ENCODE measurements at places on chromosomes 11 and 22. TPM values are rescaled to one million over a fixed set of nuclear protein-coding genes. Genes with fewer than 3 reads are reported as not detected.

DNA sequence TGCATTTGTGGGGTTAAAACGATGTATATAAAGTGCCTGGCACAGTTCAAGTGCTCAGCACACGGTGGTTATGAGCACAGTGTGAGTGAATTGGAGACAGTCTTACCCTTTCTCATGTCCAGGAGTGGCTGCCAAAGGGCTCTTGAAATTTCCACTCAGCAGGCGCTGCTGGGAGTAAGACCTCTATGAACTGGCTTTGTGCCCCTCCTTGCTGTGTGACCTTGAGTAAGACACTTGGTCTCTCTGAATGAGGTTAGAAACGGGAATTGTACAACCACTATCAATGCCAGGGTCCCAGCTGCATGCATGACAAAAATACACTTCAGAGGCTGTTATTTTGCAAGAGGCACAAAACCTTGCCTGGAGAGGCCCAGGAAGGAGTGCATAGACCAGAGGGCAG, 86.6 kb downstream of the TSPAN18 start:
- H3K36me3 ChIP-seq: no peaks in the 10 kb centered on the region
- DNase-seq: no peak
- H3K27me3 ChIP-seq: no peaks in the 10 kb centered on the region
- H3K4me3 ChIP-seq: no peak overlapping the region
- H3K27ac ChIP-seq: no peak overlapping the region

DNA sequence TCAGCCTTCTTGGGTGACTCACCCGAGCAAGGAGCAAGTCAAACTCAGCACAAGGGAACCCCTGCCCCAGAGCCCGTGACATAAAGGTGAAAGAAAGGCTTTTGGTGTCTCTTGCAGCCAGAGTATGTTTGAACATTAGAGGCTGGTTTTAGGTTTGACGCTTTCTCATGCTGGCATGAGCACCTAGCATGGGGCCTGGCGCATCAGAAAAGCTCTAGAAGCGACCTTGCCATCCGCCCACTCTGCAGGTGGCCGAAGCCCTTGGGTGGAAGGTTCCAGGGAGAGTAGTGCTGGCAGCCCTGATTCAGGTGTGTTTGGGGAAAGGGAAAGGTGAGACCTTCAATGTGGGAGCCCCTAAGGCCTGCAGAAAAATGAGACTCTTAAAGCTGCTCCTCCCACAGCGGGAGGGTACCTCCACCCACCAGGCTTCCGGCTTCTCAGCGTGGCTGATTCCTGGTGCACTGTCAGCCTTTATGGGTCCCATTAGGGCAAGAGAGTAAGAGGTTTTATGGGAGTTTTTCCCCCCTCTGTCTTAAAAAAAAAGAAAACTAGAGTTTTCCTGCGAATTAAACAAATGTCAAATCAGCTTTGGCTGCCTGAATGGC, 88.4 kb downstream of the GRIK4 start:
- no peaks in the 10 kb centered on the region for H3K36me3 ChIP-seq
- no peaks in the 10 kb centered on the region for H3K27me3 ChIP-seq
- peaks cover 15% of the 10 kb centered on the region for H3K4me1 ChIP-seq
- no peak overlapping the region for H3K27ac ChIP-seq

DNA sequence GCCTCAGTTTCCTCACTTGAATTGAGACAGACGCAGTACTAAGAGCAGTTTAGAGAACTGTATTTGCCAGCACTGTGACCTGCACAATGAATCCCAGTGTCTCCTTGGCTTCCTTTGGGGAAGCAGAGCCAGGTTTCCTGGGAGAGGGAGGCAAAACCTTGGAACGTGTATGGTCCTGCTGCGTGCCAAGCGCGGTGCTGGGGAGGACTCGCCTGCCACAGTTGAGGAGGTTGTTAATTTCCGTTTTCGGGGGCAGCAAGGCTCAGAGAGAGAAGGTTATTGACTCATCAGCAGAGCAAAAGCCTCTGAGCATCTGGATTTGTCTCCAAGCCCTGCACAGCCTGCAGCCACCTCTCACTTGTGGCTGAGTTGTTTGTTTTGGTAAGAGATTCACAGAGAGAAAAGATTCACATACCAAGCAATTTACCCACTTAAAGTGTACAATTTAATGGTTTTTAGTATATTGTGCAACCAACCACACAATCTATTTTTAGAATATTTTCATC, 10.8 kb downstream of the SYT12 start:
- no peak for DNase-seq
- H3K4me1 ChIP-seq: no peaks in the 10 kb centered on the region
- H3K4me3 ChIP-seq: no peak overlapping the region
- H3K27ac ChIP-seq: no peak overlapping the region

DNA sequence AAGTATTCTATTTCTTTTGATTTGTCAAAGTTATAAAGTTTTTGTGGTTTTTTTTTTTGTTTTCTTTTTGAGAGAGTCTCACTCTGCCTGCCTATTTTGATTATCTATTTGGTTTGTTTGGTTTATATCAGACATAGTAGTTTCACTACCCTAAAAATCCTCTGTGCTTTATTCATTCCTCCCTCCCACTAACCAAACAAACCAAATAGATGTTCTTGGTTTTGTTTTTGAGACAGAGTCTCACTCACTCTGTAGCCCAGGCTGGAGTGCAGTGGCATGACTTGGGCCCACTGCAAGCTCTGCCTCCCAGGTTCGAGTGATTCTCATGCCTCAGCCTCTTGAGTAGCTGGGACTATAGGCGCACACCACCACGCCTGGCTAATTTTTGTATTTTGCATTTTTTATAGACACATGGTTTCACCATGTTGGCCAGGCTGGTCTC, 67.9 kb downstream of the ENTHD1 start:
- no peak overlapping the region for H3K27ac ChIP-seq
- no peak for DNase-seq
- no peaks in the 10 kb centered on the region for H3K4me1 ChIP-seq
- no peak overlapping the region for H3K4me3 ChIP-seq

DNA sequence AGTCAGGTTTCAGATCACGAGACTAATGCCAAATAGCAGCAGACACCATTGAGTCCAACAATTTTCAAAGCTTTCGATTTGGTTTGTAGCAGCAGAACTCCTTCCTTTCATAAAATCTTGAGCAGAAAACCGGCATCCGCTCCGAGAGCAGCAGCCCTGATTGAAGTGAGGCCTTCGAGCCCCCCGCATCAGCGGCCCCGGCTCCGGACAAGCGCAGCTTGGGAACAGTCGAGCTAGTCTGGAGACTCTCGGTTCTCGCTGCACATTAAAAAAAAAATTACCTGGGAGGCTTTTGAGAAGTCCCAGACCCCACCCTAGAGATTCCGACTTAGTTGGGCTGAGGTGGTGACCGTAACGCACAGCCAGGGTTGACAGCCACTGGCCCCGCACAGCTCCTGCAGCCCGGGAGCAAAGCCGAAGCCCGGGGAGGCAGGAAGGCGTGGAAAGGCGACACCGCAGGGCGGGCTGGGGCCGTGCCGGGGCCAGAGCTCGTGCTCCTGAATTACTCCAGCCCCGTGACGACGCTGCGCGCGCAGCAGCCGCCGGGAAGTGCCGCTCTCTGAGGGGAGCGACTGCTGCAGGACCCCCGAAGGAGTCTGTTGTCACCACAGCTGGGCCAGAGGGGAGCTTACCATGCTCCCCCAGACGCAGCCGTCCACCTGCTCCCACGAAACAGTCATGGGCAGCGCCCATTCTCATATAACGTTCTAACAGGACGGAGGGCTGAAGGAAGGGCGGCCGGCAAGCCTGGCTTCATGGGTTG, 57.8 kb downstream of the SPATA19 start:
- H3K27me3 ChIP-seq: peaks cover 19% of the 10 kb centered on the region
- no peak for DNase-seq
- no peaks in the 10 kb centered on the region for H3K36me3 ChIP-seq

DNA sequence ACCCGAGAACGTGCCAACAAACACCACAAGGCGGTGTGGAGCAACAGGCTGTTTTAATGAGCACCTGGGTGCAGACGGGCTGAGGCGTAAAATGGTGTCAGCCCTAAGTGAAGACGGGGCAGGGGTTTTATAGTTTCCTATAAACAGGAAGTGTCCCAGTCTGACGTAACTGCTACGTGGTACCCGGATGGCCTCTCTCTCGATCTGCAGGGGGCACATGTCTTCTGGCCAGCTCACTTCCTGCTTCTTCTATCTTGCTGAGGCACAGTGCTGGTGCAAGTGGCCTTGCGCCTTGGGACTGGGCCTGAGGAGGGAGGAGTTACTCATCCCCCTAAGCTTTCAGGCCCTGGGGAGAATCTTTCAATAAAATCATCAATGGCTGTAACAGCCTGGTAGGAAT, 20.9 kb downstream of the OOSP3 start:
- no peak for DNase-seq
- H3K4me1 ChIP-seq: no peaks in the 10 kb centered on the region
- no peak overlapping the region for H3K27ac ChIP-seq
- no peaks in the 10 kb centered on the region for H3K27me3 ChIP-seq

DNA sequence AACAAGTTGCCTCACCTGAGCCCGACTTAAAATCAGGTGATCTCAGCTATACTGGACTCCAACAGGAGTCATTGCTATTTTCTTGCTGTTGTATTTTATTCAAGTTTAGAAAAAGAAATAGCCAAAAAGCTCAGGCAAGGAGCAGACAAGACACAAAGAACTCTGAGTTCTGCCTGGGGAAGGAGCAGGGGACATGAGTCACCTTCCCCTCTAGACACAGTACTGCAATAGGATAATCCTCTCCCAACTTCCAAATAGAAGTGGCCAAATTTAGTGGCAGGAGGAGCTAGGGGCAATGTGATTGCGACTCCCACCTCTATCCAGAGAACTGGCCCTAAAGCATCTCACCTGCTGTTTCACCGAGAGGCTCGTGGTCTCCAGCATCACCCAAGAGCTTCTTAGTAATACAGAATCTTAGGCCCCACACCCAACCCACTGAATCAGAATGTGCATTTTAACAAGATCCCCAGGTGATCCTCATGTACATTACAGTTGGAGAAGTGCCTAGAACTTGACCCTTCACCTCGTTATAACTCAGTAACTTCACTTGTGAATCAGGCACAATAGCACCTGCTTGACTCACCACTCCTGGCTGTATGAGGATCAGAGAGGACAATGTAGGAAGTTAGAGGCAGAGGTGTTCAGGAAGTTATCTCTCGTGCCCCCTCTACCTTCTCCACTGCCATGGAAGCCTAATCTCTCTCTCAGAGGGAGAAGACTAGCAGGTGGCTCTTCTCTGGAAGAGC, 56.8 kb upstream of the FBXO3 start:
- no peak for DNase-seq
- H3K4me3 ChIP-seq: no peak overlapping the region
- H3K36me3 ChIP-seq: no peaks in the 10 kb centered on the region
- H3K4me1 ChIP-seq: no peaks in the 10 kb centered on the region
- no peak overlapping the region for H3K27ac ChIP-seq

- H3K4me1 ChIP-seq: no peaks in the 10 kb centered on the region
- no peak overlapping the region for H3K4me3 ChIP-seq
- no peaks in the 10 kb centered on the region for H3K27me3 ChIP-seq
- no peaks in the 10 kb centered on the region for H3K36me3 ChIP-seq
- H3K27ac ChIP-seq: no peak overlapping the region
- no peak for DNase-seq
These were observed 687.8 kb downstream of the KCNA4 start for GRCh38 chr11:29328961-29329441.

DNA sequence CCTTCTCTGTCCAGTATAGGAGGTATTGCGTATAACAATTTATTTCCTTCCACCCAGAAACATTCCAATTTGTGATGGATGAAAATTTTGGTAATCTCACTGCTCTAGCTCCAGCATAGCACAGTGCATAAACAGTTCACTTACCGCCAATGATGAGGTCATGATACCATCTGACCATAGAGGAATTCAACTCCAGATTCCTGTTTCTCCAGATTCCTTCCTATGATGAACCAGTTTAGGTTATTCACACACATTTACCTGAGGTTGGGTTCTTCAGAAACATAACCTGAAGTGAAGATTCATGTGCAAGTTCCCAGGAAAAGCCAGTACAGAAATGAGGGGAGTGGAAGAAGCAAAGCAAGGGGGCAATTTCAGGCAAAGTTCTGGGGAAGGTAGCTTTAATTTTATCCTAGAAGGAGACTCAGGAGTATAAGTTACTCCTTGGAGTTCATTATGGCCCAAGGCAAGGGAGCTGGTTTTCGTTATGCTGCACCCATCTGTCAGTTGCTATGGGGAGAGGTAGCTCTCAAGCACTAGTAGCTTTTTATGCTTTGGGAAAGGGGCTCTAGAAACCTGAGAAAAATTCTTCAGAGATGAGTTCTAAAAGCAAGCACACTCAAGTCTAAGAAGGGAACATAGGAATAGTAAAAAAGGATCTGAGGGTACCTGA, 121.6 kb downstream of the CASP12 start:
- no peak overlapping the region for H3K4me3 ChIP-seq
- no peaks in the 10 kb centered on the region for H3K4me1 ChIP-seq
- DNase-seq: no peak
- no peaks in the 10 kb centered on the region for H3K27me3 ChIP-seq

DNA sequence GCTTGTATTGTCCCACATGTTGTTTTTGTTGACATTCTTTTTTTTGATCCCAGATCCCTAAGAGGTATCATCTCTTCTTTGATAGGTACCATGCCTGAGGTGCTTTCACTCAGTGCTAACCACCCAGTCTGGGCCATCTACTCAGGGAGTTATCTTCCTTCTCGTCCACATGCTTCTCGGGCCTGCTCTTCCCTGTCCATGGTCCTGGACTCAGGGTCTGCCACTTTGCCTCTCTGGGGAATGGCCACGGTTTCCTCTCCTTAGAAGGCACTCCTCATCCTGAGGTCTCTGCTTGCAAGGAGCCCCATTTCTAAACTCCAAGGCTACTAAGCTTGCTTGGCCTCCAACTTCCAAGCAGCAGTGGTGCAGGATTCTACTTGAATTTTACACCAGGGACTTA, 227.0 kb upstream of the NCAM1 start:
- no peak overlapping the region for H3K27ac ChIP-seq
- peak; percentile 60 for DNase-seq
- no peaks in the 10 kb centered on the region for H3K36me3 ChIP-seq
- H3K4me3 ChIP-seq: no peak overlapping the region
- no peaks in the 10 kb centered on the region for H3K4me1 ChIP-seq
- no peaks in the 10 kb centered on the region for H3K27me3 ChIP-seq

DNA sequence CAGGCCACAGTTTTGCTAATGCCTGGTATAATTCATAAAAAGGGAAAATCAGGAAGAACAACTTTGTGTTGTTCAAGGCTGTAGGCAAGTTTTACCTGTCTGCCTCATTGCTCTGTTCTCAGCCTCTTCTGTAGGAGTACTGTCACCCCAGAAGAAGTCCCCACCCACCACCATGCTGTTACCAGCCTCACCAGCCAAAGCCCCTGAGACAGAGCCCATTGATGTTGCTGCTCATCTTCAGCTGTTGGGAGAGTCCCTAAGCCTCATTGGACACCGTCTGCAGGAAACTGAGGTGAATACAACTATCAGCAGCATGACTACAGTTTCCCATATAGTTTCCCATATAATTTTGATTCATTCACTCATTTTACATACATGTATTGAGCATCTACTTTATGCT, 11.6 kb upstream of the TOM1 start:
- no peaks in the 10 kb centered on the region for H3K4me1 ChIP-seq
- no peak for DNase-seq
- H3K27ac ChIP-seq: no peak overlapping the region
- no peak overlapping the region for H3K4me3 ChIP-seq
- H3K36me3 ChIP-seq: peaks cover 70% of the 10 kb centered on the region

Gene KCNJ1
- 0.17 TPM for total RNA-seq

Gene RAB38
- total RNA-seq: 16.0 TPM

Gene ST3GAL4
- total RNA-seq: 15.6 TPM

Gene HEPN1
- total RNA-seq: not detected

Gene KIRREL3
- 0.32 TPM for total RNA-seq

Gene ISX
- not detected for total RNA-seq
